ENCODE measurements at places on chromosomes 2 and 18.

GRCh38 chr18:29644276-29644675 lies 1398.3 kb downstream of the DSC3 start:
- DNase-seq, result no peak

GRCh38 chr2:47501374-47502200 lies 98.6 kb downstream of the MSH2 start:
- no peak for DNase-seq

DNA sequence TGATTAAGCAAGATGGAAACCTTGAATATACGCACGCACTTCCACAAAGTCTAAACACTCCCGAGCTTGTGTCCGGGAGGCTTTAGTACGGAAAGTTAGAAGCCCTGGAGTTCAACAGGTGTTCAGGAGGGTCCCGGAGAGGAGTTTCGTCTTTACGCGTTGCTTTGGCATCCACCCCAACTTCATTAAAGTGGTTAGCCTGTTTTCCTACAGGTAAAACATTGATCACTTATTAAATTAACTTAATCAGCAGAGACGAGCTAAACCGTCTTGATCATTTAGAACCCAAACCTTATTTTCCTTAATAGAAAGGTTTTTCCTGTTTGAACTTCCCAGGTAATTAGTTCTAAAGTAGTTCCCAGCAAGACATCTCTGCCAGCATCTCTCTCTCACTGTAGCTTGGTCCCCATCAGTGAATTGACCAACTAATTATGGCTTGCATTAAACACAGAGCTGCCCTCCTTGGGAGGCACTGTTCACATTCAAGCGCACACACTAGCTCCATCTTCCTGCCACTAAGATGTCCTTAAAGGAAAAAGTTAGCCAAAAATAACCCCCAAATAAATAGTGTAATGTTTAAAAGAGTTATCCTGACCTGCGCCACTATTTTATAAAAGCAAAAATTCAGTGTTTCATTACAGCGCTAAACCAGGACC lies 1.4 kb downstream of the NPAS2 start:
- no peak for DNase-seq

GRCh38 chr2:54995553-54995952 lies 54.7 kb downstream of the RTN4 start:
- no peak for DNase-seq

GRCh38 chr2:238409341-238410199 lies 17.2 kb upstream of the ASB1 start:
- no peak for DNase-seq

- no peak for DNase-seq
These were observed 23.7 kb downstream of the PCARE start for GRCh38 chr2:29050591-29050990.

DNA sequence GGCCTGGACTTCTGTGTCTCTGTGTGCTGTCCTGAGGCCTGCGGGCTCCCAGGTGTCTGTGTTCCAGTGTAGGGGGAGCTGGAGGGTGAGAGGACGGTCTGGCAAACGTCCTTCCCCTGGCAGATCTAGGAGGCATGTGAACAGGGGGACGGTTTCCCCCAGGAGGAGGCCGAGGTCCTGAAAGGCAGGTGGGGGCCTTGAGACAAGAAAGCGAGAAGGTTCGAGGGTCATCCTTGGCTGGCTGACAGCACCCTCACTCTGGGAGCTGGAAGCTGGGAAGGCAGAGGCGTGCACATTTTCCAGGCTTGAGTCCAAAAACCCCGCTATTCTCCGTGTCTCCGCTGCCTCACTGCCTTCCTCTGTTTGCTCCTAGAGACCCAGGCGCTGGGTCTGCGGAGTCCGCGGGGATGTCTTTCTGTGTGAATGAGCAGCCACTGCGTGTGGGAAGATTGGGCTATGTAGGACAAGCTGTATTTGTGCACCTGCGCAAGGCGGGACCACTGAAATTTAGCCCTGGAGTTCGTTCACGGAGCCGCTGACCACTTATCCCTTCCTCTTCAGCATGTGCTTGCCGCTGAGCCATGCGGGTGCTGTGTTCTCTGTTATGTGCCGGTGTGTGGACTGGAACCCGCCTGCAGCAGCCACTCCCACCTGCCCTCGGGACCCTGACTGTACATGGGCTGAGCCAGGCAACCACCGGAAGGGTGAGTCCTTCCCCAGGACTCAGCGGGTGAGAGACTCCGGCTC lies 43.7 kb downstream of the TWIST2 start:
- DNase-seq, result no peak

GRCh38 chr2:191625016-191625415 lies 52.9 kb upstream of the NABP1 start:
- no peak for DNase-seq

DNA sequence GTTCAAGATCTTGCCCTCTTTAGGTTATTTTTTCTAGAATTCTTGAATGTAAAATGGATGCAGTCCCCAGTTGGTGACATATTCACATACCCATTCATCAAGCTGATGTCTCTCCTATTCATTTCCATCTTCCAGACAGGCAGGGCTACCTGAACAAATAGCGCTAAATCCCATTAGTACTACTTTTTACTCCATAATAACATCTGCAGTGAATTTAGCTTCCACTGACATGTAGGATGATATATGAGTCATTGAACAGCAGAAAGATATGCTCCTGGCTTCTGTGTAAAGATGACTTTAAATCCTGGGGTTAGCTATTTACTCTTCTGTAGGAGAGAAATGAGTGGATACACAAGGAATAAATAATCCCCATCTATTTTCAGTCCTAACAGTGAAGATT lies 194.7 kb downstream of the RND3 start:
- DNase-seq, result no peak

GRCh38 chr18:76984193-76985155 lies 148.1 kb downstream of the MBP start:
- no peak for DNase-seq

- DNase-seq, result no peak
These were observed 1.1 kb upstream of the MFSD2B start for GRCh38 chr2:24008672-24009366.
